ENCODE measurements at places on chromosomes 2 and 18. TPM values are rescaled to one million over a fixed set of nuclear protein-coding genes. Genes with fewer than 3 reads are reported as not detected.

RAB6C gene
- total RNA-seq = not detected

FABP1 gene
- not detected for total RNA-seq

CNDP1 gene
- not detected for total RNA-seq

ALLC gene
- not detected for total RNA-seq

ALK gene
- 0.07 TPM for total RNA-seq

DIS3L2 gene
- total RNA-seq = 14.7 TPM

COBLL1 gene
- 16.1 TPM for total RNA-seq

LIMS4 gene
- total RNA-seq = 3.1 TPM

UNC80 gene
- not detected for total RNA-seq

NYAP2 gene
- total RNA-seq = not detected

SIX3 gene
- not detected for total RNA-seq

TMEM247 gene
- not detected for total RNA-seq

CFC1 gene
- total RNA-seq = not detected

INPP4A gene
- 36.6 TPM for total RNA-seq

SNTG2 gene
- 0.07 TPM for total RNA-seq

Measured in smooth muscle cell of the pulmonary artery (primary cell).